Lung microvascular endothelial cell (primary cell): ENCODE measurements at places on chromosomes 6 and 20. TPM values are rescaled to one million over a fixed set of nuclear protein-coding genes. Genes with fewer than 3 reads are reported as not detected.

- DNase-seq, result no peak
Measured at GRCh38 chr6:43921039-43921438, 151.0 kb downstream of the VEGFA start.

DNA sequence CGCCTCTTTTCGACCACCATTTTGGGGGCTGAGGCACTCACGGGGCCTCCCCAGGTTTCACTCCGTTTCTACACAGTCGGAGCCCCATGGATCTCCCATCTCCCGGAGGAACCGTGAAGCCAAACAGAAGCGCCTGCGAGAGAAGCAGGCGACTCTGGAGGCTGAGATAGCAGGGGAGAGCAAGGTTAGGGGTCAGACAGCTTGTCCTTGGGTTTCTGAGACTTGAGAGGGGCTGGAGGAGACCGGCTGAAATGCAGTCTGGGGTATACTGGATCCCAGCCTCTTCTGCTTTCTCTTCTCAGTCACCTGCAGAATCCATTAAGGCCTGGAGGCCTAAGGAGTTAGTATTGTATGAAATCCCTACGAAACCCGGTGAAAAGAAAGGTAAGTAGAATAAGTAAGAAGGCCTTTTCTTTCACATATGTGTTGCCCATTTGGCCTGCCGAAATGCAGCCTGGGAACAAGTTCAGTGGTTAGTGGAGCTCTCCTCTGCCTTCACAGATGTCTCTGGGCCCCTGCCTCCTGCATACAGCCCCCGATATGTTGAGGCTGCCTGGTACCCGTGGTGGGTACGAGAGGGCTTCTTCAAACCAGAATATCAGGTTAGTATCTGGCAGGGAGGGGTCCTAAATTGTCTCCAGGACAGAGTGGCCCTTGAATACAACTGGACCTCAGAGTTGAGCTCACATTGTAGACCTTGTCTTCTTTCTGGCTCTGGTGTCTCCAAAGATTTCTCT, 984 bp downstream of the VARS2 start:
- DNase-seq, result no peak

DNA sequence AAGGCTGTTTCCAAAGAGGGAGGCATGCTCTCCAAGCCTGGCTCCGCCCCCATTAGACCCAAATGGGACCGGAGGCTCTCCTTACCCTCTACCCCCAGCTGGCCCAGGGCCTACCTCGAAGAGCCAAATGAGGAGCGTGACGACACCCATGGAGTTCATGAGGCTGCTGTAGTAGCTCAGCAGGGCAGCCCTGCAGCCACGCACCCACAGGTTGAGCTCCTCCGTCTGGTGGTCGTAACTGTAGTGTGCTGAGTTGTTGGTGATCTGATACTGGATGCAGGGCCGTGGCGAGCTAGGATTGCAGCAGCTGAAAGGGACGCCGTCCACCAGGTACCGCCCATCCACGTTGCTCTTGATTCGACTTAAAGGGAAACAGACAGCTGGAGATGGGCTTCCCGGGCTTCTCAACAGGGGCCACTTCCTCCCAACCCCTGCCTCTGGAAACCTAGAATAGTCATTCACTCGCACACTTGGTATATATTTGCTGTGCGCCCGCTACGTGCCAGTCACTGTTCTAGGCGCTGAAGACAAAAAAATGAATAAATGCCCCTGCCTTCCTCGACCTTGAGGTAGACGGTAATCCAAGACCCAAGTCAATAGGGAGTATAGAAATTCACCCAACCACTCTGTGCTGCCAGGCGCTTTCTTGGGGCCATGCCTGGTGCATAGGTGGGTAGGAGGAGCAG, 18.0 kb downstream of the PRPH2 start:
- no peak for DNase-seq

GRCh38 chr6:41162687-41163418, at the start of gene TREM2:
TREM2 (minus strand) TSS chr6:41163116; CDS start chr6:41163082, 34 bp downstream.
- DNase-seq, result no peak

DNA sequence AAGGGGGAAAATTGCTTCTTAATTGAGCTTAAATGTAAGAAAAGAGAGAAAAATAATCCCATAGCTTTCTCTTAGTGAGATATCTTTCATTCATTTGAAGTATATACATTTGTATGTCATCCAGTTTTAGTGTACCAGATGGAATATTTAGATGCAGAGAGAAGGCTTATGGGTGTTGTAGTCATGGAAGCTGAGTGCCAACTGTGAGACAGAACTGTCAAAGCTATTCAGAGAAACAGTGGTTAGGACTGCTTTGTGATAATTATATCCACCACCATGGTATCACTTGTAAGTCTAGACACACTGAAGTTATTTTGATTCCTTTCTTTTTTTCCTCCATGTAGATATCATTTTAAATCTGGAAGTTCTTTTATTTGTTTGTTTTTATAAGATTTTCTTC, 524.3 kb upstream of the EPHA7 start:
- DNase-seq, result no peak

DNA sequence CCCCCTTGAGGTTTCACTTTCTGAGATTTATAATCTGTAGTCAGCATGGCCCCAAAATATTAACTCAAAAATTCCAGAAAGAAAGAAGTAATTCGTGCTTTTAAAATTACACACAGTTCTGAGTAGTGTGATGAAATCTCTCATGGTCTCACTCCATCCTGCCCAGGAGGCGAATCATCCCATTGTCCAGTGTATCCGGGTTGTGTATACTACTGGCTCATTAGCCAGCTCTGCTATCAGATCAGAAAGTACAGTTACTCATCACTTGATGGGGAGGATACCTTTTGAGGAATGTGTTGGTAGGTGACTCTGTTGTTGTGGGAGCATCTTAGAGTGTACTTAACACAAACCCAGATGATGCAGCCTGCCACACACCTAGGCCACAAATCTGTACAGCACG, 65.2 kb downstream of the CDC5L start:
- peak; percentile 76 for DNase-seq

- no peak for DNase-seq
Measured at GRCh38 chr6:90695316-90695715, 108.4 kb upstream of the MAP3K7 start.

DNA sequence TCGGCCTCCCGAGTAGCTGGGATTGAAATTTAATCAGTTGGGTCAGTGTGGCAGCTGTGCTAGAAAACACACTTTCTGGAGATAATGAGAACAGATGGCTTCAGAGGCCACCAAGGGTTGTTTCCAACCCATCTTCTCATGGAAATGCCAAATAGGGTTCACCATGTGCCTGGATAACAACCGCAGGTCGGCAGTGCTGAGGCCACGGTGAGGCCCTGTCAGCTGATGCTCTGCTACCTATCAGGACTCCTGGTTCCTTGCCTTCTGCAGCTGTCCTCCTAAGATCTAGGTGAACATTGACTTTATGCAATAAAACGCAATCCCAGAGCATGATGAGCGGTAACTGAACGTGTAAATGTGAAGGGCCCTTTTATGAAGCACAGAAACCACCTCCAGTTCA, 139.3 kb upstream of the SNX9 start:
- DNase-seq, result no peak

GRCh38 chr6:71810880-71811279, 75.5 kb upstream of the RIMS1 start:
- no peak for DNase-seq

DNA sequence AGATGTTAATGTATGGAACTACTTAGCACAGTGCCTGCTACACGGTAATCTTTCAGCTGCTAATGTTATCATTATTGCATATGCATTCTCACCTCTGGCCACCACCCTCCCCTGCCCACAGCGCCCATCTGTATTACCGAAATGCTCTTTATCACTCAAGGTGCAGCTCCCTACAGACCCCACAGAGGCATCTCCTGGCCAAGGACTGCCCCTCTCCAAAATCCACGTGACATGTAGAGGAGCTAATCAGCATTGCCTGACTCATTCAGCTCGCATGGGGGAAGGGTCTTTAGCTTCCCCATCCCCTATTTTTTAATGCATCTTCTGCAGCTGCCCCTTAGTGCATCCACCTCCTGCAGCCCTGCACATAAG, 41.8 kb downstream of the SLC22A23 start:
- DNase-seq, result no peak

GRCh38 chr6:110430236-110430635, 14.9 kb upstream of the DDO start:
- DNase-seq, result no peak

- DNase-seq, result no peak
Measured at GRCh38 chr6:105321728-105322127, 81.2 kb downstream of the PREP start.

- no peak for DNase-seq
Measured at GRCh38 chr6:139337830-139338229, 36.6 kb downstream of the CITED2 start.

DNA sequence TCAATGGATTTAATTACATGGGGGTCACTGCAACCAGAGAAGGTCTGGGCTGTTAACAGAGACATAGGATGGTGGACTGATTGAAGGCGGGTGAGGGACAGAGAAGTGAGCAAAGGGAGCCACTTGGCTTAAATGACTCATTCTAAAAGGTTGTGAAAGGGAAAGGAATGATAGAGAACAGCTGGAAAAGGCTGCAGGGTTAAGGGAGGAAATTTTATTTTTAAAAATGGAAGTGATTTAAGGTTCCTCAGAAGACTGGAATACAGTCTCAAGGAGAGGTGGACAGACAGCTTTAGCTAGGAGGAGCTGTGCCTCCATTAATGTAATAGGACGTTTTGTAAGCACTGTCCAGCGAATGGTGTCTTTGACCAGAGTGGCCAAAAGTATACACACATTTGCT, 46.7 kb downstream of the RGS17 start:
- no peak for DNase-seq

- DNase-seq, result no peak
Measured at GRCh38 chr6:52356017-52356416, 5.9 kb upstream of the PAQR8 start.

GRCh38 chr20:39433466-39433865, 471.3 kb downstream of the DHX35 start:
- no peak for DNase-seq

DNA sequence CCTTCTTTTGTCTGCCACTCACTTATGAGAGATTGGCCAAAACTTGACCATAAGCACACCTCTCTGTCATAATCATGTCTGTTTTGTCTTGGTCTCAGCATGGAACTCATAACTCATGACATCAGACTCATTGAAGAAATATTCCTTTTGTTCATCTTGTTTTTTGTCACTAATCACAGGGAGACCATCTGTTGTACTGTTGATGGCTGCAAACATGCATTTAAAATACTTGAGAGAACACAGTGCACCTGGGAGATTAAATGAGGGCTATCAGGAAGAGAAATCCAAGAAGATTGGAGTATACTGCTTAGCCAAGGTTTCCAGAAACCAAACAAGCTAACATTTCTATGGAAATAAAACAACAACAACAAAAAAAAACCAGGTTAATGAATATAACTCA, 689.7 kb downstream of the EPM2A start:
- no peak for DNase-seq

GRCh38 chr6:52570291-52570700, 6.6 kb downstream of the TRAM2 start:
- no peak for DNase-seq

DNA sequence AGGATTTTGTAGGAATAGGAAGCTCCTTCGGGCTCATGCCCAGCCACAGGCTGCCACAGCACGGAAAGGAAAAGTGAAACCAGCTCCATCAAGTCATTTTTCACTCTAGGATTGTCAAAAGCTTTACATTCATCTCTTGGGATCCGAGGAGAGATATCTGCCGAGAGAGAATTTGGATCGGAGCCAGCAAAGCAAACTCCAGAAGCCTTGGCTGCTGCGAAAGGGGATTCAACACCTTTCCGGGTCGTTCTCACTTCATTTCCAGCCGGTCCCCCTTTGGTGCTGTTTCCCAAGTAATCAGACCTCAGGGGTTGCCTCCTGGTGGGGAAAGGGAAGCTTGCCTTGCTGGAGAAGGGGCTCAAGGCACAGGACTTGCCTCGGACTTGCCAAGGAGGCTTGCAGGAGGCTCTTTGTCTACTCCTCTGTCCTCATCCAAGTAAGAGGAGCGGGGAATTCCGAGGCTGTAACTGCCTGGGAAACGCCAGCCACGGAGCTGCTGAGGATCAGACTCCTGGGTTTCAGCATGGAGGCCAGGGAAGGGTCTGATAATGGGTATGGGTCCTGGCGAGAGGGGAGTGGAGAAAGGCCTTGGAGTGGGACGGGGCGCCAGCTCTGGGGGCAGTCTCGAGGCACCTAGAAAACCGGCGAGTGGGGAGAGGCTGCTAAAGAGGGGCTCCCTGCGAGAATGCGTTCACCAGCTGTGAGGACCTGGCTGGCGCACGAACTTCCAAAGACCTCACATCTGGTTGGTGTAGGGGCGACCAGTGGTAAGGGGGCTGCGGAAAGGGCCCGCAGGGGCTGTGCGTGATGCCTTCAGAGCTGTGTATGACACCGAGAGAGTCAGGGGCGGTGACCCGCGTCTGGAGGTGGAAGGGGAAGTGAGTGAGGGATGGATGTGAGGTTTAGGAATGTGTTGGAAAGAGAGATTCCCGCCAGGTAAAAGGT, 702 bp downstream of the ETV7 start:
- peak; percentile 74 for DNase-seq

DNA sequence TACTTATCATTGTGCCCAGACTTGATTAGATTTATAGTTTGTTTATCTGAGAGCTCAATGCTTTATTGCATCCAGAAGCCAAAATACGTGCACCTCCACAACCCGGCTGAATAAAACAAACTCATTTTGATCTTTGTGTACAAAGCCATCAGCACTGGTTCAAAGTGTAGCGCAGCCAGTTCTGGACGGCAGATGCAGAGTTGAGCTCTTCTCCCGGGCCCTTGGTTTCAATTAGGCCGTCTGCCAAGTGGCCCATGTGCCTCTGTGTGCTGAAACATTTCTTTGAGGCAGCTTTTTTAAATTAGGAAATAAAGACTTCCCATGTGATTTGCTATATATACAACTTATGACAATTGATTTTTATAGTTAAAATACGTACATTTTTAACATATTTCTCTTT, 96.2 kb upstream of the RSPO3 start:
- no peak for DNase-seq

DNA sequence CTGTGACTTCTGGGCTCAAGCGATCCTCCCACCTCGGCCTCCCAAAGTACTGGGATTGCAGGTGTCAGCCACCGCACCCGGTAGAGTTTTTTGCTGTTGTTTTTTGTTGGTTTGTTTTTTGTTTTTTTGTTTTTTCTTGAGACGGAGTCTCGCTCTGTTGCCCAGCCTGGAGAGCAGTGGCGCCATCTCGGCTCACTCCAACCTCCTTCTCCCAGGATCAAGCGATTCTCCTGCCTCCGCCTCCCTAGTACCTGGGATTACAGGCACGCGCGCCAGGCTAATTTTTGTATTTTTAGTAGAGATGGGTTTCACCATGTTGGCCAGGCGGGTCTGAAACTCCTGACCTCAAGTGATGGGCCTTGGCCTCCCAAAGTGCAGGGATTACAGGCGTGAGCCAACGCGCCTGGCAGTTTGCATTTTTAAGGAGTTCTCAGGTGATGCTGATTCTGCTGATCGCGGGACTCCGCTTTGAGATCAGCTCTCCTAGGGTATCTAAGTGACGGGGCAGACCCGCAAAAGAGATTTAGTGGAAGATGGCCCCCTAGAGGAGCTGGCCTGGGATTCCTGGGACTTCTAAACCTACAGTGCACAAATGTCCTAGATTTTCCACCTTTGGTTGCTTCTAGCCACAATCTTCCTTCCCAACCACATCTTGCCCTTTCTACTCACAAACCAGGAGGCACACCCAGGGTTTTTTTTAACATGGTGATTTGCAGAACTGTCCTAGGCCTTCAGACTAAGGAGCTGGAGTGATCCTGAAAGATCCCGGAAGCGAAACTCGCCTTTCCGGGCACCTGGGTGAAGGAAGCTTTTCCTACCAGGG, 45.2 kb downstream of the DPPA5 start:
- no peak for DNase-seq

OXT gene
- total RNA-seq, result not detected in 2 replicates

NAA20 gene
- total RNA-seq, result 36.3 and 37.9 TPM in 2 replicates

UCKL1 gene
- 25.5 and 29.6 TPM in 2 replicates for total RNA-seq

TRIM31 gene
- total RNA-seq, result not detected in 2 replicates

LTV1 gene
- total RNA-seq, result 8.5 and 11.7 TPM in 2 replicates
